Psoas muscle (tissue), 8 donors: ENCODE measurements at places on chromosomes 4 and X. TPM values are rescaled to one million over a fixed set of nuclear protein-coding genes. Genes with fewer than 3 reads are reported as not detected.

FOXP3 gene
- not detected for total RNA-seq

MAGED4 gene
- total RNA-seq: 0.28 TPM

YY2 gene
- 1.3 TPM for total RNA-seq

PARM1 gene
- total RNA-seq: 13.9 TPM

USP17L26 gene
- total RNA-seq: not detected

IDUA gene
- 5.7 TPM for total RNA-seq

MECP2 gene
- total RNA-seq: 46.9 TPM

PWWP3B gene
- total RNA-seq: 11.8 TPM

HGFAC gene
- not detected for total RNA-seq

UVSSA gene
- total RNA-seq: 7.7 TPM

TLR10 gene
- 0.11 TPM for total RNA-seq

FRMPD3 gene
- total RNA-seq: not detected

DNA sequence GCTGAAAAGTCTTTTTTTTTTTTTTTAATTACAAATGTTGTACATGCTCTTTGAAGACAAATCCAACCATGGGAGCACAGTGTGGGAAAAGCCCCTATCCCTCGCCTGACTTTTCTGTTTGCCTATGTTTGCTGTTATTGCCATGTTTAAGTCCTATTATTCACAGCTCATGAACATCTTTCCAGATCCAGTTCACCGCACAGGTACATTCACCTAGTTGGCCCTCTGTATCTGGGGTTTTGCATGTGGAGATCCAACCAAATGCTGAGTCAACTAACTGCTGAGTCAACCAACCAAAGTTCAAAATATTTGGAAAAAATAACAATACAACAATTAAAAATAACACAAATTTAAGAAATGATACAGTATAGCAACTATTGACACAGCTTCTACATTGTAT lies 100.1 kb upstream of the CLNK start:
- DNase-seq: no peak

- no peak for DNase-seq
Observed at GRCh38 chr4:17329046-17329445, 182.8 kb downstream of the QDPR start.

DNA sequence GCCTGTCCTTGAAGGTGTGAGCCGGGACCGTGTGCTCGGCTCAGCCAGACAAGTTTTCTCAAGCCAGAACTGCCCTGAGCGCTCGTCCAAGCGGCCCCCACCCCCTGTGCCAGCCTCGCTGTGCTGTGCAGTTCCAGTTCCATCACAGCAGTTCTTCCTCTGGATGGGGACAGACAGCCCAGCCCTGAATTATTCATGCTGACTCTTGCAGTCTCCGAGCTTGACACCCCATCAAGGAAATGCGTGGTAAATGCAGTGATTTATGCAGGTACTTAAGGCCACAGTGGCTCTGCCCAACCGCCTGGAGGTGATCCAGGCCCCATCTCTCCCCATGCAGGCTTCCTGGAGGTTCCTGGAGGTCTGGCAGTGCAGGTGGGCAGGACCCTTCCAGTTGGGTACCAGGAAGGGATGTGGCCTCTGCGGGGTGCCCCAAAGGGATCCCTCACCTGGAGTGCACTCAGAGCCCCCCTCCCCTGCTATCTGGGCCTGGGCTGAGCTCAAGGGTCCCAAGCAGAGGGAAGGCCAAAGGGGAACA lies 44.8 kb upstream of the HMX1 start:
- DNase-seq: peak; percentile 20

GRCh38 chr4:53234111-53234510 lies 131.8 kb downstream of the SCFD2 start:
- no peak for DNase-seq

GRCh38 chrX:17449866-17450265 lies 74.9 kb downstream of the NHS start:
- DNase-seq: no peak

DNA sequence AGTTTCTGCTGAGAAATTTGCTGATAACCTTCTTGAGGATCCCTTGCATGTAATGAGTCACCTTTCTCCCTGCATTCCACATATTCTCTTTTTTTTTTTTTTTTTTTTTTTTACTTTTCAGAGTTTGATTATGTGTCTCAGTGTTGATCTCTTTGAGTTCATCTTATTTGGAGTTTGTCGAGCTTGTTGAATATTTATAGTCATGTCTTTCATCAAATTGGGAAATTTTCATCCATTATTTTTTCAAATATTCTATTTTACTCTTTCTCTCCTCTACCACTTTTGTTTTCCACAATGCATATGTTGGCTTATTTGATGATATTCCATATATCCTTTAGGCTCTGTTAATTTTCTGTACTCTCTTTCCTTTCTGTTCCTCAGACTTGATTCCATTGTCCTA lies 136.1 kb downstream of the MAD2L1 start:
- no peak for DNase-seq

- no peak for DNase-seq
Observed at GRCh38 chr4:53150631-53151488, 215.0 kb downstream of the SCFD2 start.

DNA sequence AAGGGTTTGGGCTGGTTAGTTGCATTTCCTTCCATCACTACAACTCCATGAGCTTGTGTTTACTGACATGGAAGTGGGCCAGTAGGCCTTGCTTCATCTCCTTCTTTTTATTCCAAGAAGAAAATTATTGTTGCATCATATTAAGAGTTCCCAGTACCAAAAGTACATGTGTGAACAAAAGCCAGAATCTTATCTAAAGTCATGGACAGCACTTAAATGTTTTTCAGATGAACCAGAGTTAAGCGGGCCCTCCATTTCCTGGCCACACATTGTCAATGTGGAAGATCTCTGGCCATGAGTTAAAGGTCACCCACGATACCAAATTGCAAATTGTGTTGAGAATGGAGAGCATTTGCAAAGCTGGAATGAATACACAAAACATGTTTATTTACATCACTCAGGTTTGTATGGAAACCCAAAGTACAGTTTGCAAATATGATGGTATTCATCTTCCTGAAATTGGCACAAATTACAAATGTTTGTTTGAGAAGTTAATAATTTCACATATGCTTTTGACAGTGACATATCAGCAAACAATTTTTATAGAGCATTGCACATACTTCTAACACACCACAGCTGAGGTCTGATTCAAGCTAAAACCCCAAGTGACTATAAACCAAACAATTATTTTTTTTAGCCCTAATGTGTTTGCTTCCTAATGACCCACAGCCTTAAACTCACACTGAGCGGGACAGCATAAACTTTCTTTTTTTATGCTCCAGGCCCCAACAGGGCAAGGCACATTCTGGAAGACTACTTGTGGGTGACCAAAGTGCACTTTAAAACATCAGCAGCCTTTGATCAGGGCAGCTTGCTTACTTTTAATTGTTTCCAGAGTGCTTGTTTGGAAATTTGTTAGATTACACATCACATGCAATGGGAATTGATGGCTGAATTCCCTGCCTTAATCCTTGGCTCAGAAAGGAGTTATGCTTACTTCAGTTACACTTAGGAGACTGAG lies 502.9 kb upstream of the SLIT2 start:
- no peak for DNase-seq

DNA sequence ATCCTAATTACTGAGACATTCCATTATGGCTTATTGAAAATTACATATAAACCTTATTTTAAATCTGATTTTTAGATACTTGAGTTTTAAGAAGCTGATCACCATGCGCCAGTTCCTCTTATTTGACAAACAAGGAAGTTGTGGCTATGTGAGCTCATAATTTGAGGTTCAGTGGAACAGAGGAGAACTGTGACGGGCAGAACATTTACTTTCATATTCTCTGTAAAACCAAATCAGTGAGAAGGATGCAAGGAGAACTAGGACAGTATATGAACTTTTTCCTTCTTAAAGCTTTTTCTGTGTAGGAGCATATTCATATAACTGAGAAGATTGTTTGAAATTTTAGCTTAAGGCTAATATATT lies 25.3 kb downstream of the STIM2 start:
- DNase-seq: no peak

DNA sequence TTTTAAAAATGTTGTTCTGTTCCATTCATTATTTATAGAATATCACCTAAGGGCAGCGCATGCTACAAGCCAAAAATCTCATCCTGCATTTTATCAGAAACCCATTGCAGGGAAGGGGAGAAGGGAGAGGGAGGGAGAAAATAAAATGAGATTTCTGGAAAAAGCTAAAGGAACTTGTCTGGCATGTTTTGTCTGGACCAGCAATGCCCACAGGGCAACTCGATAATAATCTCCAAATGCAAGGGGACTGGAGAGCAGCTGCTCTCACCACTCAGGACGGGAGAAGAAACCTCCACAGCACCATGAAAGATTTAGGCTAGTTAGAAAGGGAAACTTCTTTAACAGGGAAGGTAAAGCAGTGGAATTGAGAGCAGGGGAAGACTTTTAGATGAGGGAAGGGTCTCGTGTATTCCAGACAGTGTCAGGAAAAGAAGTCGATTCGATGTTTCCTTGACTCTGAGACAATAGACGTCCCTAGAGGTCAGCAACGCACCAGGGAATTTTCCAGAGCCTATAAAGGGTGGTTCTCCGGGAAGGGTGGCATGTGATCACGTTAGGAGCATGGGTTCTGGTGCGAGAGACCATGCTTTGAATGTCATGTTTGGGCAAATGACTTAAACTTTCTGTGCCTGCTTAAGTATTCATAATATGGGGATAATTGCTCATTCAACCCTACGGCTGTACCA lies 132.2 kb upstream of the NDP start:
- no peak for DNase-seq

DNA sequence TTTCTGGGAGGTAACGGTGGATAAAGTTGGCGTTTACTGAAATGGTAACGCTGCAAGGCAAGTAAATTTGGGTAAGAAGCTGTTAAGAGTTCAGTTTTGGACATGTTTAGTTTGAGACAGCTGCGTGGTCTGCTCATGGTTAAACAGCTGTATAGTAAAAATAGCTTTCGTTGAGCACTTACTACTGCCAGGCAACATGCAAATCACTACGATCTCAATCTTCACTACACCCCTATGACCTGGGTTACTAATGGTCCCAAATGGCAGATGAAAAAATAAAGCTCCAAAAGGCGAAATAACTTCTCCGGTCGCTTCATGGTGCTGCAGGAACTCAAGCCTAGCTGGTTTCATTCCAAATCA lies 22.2 kb downstream of the FABP2 start:
- DNase-seq: no peak

GRCh38 chrX:3648084-3648483 lies 65.4 kb downstream of the PRKX start:
- DNase-seq: no peak

DNA sequence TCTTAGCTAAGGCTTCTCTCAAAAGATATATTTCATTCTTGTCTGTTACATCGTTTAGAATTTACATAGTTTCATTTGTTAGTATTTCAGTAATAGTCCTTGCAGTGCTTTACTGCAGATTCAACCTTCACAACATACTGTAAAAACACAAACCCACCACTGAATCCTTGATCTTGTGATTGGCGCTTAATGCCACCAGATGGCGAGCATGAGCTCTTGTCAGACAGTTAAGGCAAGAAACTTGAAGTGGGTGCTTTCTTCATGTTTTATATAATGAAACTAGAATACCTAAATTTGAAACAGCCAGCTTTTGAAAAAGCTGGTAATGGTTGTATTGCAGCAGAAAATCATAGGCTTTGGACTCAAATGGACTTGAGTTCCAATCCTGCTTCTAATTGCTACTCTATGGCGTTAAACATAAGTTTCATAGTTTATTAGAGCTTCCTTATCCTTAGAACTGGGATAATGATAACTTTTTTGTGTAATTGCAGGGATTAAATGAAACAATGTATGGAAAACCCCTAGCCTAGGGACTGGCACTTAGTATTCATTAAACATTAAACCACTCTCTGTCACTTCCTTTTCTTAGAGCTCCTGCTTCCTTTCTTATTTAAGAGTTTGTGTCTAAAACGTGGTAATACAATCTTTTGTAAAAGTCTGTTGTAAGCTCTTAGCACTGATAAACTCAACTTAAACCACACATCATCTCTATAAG lies 95.1 kb downstream of the USP9X start:
- no peak for DNase-seq

- DNase-seq: no peak
Observed at GRCh38 chrX:13689741-13690211, 848 bp downstream of the RAB9A start.

- DNase-seq: no peak
Observed at GRCh38 chrX:3403748-3404147, 57.3 kb upstream of the MXRA5 start.

GRCh38 chrX:132737743-132738142 lies 220.7 kb downstream of the HS6ST2 start:
- DNase-seq: no peak

- no peak for DNase-seq
Observed at GRCh38 chr4:167196344-167197012, 37.8 kb downstream of the SPOCK3 start.

- no peak for DNase-seq
Observed at GRCh38 chrX:18016941-18017340, 155.8 kb upstream of the RAI2 start.

GRCh38 chrX:84873176-84873575 lies 130.5 kb upstream of the APOOL start:
- no peak for DNase-seq

- no peak for DNase-seq
Observed at GRCh38 chr4:173346074-173346473, 11.9 kb upstream of the HMGB2 start.

- no peak for DNase-seq
Observed at GRCh38 chr4:101682946-101683345, 107.6 kb upstream of the BANK1 start.
